Ammon's horn (tissue), 1 donor: ENCODE measurements at places on chromosomes 5 and 9.

DNA sequence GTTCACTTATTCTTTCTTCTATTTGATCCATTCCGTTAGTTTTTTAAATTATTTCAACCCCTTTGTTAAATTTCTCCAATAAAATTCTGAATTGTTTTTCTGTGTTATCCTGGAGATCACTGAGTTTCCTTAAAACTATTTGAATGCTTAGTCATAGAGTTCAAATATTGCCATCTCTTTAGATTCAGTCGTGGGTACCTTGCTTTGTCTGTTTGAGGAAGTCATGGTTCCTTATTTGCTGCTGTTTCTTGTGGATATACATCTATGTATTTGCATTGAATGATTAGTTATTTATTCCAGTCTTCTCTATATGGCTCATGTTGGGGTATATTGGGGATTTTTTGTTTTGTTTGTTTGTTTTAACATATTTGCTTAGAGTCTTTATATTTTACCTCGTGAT lies 80.6 kb downstream of the HINT1 start:
- DNase-seq, result no peak

DNA sequence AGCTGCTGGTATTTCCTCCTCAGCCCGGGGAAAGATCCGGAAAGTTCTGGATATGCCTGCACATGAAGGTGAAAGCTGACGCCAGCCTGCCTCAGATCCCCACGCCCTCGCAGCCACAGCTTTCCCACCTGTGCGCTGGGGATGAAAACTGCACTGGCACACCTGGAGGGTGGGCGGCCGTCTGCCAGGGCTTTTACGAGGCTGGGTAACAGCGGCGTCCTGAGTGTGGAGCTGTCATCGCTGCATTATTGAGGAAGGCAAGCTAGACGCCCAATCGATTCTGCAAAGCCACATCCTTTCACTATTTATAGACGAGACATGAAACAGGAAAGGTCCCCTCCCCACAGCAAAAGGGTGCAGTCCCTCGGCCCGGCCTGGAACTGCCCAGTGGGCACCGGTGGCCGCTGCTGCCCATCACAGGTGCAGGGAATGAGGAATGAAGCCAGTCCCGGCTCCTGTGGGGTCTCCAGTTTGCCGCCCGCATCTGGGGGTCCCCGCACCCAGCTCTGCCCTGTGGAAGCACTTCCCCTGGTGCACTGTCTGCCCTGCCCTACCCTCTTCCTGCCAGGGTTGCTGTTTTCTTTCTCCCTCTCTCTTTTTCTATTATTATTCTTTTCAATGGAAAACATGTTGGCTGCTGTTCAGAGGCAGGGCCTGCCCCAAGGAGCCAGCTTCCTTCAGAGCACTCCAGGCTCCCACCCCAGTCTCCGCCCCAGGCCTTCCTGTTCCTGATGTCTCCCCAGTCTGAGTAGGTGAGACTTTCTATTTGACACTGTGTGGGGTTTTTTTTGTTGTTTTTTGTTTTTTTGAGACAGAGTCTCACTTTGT lies 7.0 kb downstream of the NOTCH1 start:
- peak; percentile 61 for DNase-seq

GRCh38 chr5:122008061-122008460 lies 46.3 kb downstream of the SRFBP1 start:
- no peak for DNase-seq

- no peak for DNase-seq
Measured at GRCh38 chr5:14698495-14698894, 34.0 kb downstream of the OTULIN start.

DNA sequence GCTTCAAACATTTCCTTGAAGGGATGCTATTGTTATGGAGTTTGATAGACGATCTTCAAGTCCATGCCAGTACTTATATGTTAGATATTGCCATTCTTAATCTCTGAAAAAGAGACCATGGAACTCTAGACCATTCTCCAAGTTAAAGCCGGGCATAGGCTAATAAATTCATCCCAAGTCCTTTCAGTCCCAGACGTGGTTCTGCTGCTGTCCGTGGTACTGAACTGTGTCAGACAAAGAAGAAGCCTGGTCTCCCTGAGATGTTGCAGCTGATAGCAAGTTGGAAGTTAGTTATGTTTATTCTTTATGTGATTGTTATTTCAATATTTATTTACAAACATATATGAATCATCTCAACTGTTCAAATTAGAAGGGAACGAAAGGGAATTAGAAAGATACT lies 158.7 kb downstream of the NMUR2 start:
- no peak for DNase-seq

DNA sequence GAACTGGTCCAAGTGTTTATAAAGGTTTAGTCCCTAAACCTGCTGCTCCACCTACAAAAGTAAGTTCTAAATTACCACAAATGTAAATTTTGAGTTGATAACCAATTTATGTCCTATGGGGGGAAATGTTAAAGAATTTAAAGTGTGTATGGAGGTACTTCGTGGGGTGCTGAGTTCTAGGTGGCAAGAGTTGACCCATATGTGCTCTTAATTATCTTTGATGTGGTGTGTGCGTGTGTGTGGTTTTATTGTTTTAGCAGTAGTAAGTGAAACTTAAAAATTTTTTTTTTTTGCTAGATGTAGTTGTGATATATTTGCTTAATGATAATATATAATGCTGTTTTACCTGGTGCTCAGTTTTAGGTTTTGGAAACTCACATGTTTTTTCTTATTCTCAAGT lies 72.6 kb downstream of the GPBP1 start:
- DNase-seq, result no peak

- no peak for DNase-seq
Measured at GRCh38 chr9:125730168-125730567, 17.0 kb upstream of the PBX3 start.
